Dermis blood vessel endothelial cell (primary cell): ENCODE measurements at places on chromosomes 1 and 21. TPM values are rescaled to one million over a fixed set of nuclear protein-coding genes. Genes with fewer than 3 reads are reported as not detected.

The ZBTB37 gene
- total RNA-seq: 5.5 and 6.0 TPM in 2 replicates

The SLC1A7 gene
- total RNA-seq: not detected in 2 replicates

The C4BPA gene
- under 0.01 TPM in 1 of 2 replicates, not detected in the other for total RNA-seq

The ITGB2 gene
- total RNA-seq: 0.05 and 0.34 TPM in 2 replicates

The CELA2B gene
- total RNA-seq: not detected in 2 replicates

The AXDND1 gene
- 0.34 TPM in 1 of 2 replicates, not detected in the other for total RNA-seq

The OLFML3 gene
- total RNA-seq: 7.3 and 21.5 TPM in 2 replicates

The MAST2 gene
- 17.2 and 21.3 TPM in 2 replicates for total RNA-seq

The LEPR gene
- 81.2 and 109 TPM in 2 replicates for total RNA-seq

The LCK gene
- 0.09 and 0.17 TPM in 2 replicates for total RNA-seq

The MTARC2 gene
- 11.0 and 23.5 TPM in 2 replicates for total RNA-seq

The CADM3 gene
- total RNA-seq: under 0.01 and 0.09 TPM in 2 replicates

The IL10 gene
- total RNA-seq: not detected in 2 replicates

The ARPC5 gene
- 172 and 229 TPM in 2 replicates for total RNA-seq

The RXFP4 gene
- total RNA-seq: 0.19 TPM in 1 of 2 replicates, not detected in the other

The TTC39A gene
- total RNA-seq: 2.9 and 4.1 TPM in 2 replicates

The OR2L2 gene
- total RNA-seq: under 0.01 TPM in 1 of 2 replicates, not detected in the other

The S100B gene
- not detected in 2 replicates for total RNA-seq

The FMO5 gene
- 3.6 and 5.3 TPM in 2 replicates for total RNA-seq

The GRIK3 gene
- not detected in 2 replicates for total RNA-seq

The RIIAD1 gene
- not detected in 2 replicates for total RNA-seq

The PRRX1 gene
- 0.17 and 0.37 TPM in 2 replicates for total RNA-seq

The TRNP1 gene
- total RNA-seq: 2.5 and 4.8 TPM in 2 replicates

The KRTAP21-2 gene
- total RNA-seq: 0.68 TPM in 1 of 2 replicates, not detected in the other

The SIK1 gene
- 0.84 and 4.6 TPM in 2 replicates for total RNA-seq

The TFF2 gene
- not detected in 2 replicates for total RNA-seq

The C1orf216 gene
- 18.2 and 25.2 TPM in 2 replicates for total RNA-seq

The NBL1 gene
- 98.2 and 156 TPM in 2 replicates for total RNA-seq

The PDZK1IP1 gene
- 0.42 and 1.0 TPM in 2 replicates for total RNA-seq

The ID3 gene
- 407 and 906 TPM in 2 replicates for total RNA-seq

The IVL gene
- total RNA-seq: not detected in 2 replicates

The OR14K1 gene
- not detected in 2 replicates for total RNA-seq

The OR2L3 gene
- not detected in 2 replicates for total RNA-seq

The AMY1B gene
- not detected in 2 replicates for total RNA-seq

The GJA9 gene
- total RNA-seq: not detected in 2 replicates

The PTGS2 gene
- 15.0 and 17.2 TPM in 2 replicates for total RNA-seq

The FAM110D gene
- total RNA-seq: 11.6 and 12.9 TPM in 2 replicates

The PTPRU gene
- total RNA-seq: 2.1 and 2.4 TPM in 2 replicates

The ZFP69 gene
- total RNA-seq: 2.1 and 4.1 TPM in 2 replicates

The F13B gene
- not detected in 2 replicates for total RNA-seq

The CATSPERE gene
- 0.42 and 1.4 TPM in 2 replicates for total RNA-seq

The RPE65 gene
- not detected in 2 replicates for total RNA-seq

The CDK11B gene
- 12.3 and 13.2 TPM in 2 replicates for total RNA-seq

The SPATA45 gene
- total RNA-seq: not detected in 2 replicates

The SYTL1 gene
- total RNA-seq: not detected in 2 replicates

The CDC20 gene
- 22.1 and 121 TPM in 2 replicates for total RNA-seq

The NUF2 gene
- 5.3 and 19.7 TPM in 2 replicates for total RNA-seq

The HSD3B1 gene
- total RNA-seq: not detected in 2 replicates

The ITLN1 gene
- total RNA-seq: not detected in 2 replicates

The KRTAP19-8 gene
- not detected in 2 replicates for total RNA-seq

The HFM1 gene
- 0.14 and 0.51 TPM in 2 replicates for total RNA-seq
